ENCODE measurements at places on chromosomes 2 and 18.

GRCh38 chr2:197908990-197909776, 104.8 kb downstream of the PLCL1 start:
- peak; percentile 95 for DNase-seq

- DNase-seq = no peak
Measured at GRCh38 chr2:24345937-24346336, 14.4 kb downstream of the ITSN2 start.

DNA sequence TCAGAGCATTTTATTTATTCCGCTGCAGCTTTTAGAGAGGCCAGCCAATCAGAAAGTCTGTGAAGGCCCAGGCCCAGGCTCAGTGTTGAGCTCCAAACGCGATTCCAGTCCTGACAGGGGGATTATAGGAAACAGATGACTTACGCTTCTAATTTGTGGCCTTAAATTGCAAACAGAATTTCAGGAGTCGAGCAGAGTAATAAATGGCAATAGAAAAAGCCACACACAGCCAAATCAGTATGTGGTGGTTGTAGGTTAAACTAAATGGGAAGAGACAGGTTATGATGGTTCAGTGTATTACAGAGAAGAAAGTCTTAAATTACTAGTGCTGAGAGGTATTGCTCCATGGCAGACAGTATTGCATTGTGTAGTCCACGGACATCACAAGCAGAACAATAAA, 131.0 kb upstream of the ZEB2 start:
- peak; percentile 84 for DNase-seq

GRCh38 chr2:236735825-236736238, 166.2 kb downstream of the ACKR3 start:
- DNase-seq = no peak

DNA sequence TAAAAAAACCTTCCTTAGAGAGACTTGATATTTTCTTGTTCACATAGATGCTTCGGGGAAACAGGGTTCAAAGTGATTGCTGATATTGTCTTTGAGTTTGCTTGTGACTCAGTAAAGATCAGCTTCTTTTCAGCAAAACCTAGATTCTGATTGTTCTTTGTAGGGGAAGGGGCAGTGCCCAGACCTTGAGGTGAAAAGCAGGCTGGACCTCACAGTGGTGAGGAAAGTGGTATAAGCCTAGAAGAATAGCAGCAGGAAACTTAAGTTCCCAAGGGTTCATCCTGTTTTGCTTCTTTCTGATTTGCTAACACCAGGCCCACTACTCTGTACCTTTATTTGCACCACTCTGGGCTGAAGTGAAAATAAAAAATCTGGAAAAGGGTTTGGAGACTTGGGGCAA, 20.9 kb downstream of the UBXN4 start:
- DNase-seq = no peak

GRCh38 chr18:65287652-65288051, 463.2 kb upstream of the CDH7 start:
- no peak for DNase-seq

All from fibroblast of upper back skin (primary cell).